ENCODE measurements at places on chromosomes 2 and 18.

GRCh38 chr2:182836451-182836850 lies 30.0 kb downstream of the FRZB start:
- DNase-seq, result no peak

DNA sequence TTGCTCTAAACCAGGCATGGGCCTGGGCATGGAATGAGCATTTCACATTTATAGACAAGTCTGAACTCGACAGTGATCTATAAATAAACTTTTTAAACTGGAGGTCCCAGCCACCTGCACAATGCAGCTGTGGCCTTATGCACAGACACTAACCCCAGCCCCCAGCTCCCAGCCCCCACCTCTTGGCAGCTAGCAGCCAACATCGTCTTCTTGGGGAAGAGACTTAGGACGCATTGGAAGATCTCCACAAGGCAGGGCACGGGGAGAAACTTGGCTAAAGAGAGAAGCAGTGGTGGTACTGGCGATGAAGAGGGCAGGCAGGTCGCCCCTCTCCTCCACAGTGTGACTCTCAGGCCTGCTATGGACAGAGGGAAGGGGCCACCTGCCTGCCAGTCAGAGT lies 213.2 kb downstream of the ANAPC1 start:
- DNase-seq, result no peak

DNA sequence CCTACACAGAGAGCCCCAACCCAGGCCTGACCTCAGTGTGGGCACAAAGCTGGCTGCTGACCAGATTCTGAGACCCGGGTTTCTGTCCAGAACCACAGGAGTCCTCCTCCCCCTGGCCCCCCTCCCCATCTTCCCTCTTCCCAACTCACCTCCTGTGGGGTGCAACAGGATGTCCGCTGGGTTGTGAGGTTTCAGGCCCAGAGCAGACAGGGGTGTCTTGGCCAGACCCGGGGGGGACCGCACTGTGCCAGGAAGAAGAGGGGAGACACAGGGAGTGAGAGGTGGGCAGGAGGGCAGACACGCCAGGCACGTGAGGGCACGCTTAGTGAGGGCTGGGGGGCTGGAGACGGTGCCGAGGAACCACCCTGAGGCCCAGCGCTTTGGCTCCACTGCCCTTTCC lies 171.5 kb downstream of the TNS1 start:
- no peak for DNase-seq

DNA sequence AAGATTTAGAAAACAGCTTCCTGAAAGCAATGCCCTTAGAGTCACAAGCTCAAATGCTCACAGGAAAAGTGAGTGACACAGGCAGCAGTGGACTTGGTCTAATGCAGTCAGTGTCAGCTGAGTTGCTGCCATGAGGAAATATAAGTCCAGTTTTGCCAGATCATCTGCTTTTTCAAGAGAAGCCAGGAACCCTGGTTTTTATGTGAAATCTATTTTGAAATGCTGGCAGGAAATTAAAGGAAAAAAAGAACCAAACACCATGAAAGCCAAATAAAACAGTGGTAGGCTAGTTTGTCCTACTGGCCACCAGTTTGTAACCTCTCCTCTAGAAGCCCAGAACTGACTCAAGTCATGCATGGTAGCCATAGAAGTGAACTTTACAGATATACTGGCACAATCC lies 109.2 kb downstream of the THADA start:
- no peak for DNase-seq

GRCh38 chr18:37778417-37779165 lies 213.0 kb upstream of the CELF4 start:
- DNase-seq, result no peak

- no peak for DNase-seq
Observed at GRCh38 chr2:60408811-60409530, 144.5 kb downstream of the BCL11A start.

DNA sequence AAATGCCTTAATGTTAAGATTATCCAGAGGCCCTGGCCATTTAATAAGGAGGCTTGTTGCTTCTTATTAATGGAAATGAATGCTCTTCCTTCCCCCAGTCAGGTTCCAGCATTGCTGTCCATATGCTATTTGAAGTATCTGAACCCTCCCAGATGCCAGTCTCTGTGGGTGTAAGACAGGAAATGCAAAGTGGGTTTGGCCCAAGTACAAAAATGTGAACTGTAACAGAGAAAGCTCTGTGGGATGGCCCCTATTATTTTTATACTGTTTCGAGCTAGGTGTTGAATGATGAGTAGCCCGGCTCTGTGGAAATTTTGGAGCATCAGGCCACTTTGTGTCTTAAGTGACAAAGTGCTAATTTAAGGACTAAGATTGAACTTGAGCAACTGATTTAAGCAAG lies 141.0 kb downstream of the UXS1 start:
- no peak for DNase-seq

DNA sequence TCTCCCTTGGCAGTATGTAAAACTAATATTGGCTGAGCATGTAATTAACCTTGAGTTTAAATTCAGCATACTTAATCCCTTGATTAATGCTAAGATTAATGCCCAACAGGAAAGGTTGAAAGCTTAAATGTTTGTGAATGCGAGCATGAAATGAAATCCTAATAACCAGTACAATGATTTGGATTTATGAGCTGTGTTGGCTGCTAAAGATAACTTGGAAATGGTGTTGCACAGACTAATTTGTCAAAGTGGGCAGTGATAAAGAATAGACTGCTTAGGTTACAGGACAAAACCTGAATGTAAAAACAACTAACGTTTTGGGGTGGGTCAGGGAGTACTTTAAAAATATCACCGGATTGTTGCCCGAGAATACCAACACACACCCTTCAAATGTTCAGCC lies 70.6 kb downstream of the MGAT5 start:
- no peak for DNase-seq

DNA sequence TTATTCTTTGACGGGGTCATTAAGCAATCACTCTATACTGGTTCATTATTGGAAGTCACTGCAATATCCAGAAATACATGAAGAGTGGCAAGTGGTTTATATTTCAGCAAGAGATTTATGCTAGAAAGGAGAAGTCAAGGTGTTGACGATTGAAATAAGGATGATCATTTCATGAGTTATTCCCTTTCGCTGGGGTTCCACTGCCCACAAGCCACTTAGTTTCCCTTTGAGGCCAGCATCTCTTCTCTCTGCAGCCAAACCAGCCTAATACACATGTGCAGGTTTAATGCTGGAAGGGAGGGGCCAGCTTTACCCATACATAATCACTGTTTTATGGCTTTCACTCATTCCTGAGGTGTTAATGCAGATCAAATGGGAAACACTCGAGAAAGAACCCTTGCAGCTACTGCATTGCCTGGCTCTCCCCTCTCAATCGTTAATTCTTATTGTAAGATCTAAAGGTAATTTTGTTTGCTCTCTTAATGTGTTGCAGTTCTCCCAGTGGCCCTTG lies 108.4 kb downstream of the MEIS1 start:
- DNase-seq, result no peak

GRCh38 chr2:240428245-240428644 lies 7.2 kb upstream of the GPC1 start:
- no peak for DNase-seq

DNA sequence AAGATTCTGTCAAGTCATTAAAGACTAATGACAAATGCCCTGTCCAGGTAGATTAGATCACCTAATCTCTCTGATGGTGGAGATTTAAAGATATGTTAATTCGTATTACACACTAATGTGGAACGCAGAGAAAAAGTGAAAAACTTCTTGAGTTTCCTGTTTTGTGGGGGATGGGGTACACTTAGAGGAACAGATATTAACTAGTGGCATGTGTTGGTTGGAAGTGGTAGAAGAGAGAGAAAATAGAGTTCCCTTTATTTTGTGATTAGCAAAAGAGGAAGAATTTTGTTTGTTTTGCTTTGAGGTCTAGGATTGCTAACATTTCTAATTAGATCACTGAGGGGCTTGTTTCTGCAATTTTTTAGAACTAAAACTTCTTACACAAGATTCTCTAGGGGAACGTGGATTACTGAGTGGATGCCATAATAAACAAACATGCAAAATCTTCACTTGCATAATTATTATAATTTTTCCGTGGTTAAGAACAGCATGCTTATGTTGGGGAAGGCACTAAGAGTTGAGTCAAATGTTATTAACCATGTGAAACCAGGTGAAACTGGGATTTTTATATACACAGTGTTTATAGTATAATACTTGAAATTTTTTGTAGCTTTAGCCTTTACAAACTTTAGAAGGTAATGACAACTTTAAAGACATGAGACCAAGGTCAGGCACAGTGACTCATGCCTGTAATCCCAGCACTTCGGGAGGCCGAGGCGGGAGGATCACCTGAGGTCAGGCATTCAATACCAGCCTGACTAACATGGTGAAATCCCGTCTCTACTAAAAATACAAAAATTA lies 97.4 kb upstream of the STK17B start:
- no peak for DNase-seq

DNA sequence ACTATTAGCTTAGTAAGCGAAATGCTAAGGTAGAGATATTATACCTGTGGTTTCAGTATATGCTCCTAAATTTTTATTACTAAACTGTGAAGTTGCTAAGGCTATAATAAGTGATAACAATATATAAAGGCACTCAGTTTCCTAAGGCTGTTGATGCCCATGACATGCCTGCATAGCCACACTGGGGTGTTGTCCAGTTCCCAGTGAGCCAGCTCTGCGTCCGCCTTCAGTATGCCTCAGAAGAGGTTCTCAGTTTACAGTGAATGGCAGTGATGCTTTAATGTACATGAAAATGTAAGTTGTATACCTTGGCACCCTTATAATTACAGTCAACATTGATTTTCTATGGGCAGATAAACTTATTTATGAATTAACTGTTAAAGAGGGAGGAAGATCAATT lies 7.2 kb downstream of the FHOD3 start:
- DNase-seq, result no peak

- DNase-seq, result no peak
Observed at GRCh38 chr2:128513961-128514283, 195.3 kb upstream of the HS6ST1 start.

GRCh38 chr2:195162918-195163317 lies 494.1 kb upstream of the SLC39A10 start:
- no peak for DNase-seq

DNA sequence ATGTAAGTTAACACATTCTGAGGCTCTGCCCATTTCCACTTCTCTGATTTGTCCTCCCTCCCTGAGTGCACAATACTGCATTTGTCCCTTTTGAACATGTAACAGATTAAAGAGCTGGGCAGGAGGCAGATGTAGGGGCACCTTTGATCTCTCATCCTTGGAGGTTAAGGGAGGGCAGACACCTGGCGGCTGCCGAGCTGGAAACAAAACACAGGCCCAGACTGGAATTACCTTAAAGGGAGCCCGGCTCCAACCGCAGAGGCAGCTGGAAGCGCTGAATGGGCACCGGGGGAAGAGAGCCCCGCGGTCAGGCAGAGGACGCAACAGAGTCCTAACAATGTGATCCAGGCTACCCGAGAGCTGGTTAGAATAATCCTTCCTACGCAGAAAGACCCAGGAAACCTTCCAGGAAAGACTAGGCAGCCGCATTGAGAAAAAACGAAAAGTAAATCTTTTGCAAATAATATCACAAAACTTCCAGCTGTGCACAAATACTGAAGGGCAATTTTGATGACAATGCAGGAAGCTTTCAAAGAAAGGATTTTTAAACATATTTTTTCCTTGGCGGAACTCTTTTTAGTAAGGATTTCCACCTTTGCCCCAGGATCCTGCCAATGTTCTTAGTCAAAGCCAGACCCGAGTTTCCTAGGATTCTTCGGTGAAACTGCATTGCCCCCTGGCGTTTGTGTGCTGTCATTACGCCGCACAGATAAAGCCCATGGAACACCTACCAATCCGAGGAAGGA lies 216.0 kb downstream of the TGIF1 start:
- peak; percentile 58 for DNase-seq

- DNase-seq, result no peak
Observed at GRCh38 chr2:110105608-110106467, 9.8 kb downstream of the MALL start.

- DNase-seq, result no peak
Observed at GRCh38 chr2:45532181-45532580, 78.9 kb downstream of the SRBD1 start.

GRCh38 chr2:176087330-176088047 lies 3.7 kb upstream of the EVX2 start:
- DNase-seq, result no peak

DNA sequence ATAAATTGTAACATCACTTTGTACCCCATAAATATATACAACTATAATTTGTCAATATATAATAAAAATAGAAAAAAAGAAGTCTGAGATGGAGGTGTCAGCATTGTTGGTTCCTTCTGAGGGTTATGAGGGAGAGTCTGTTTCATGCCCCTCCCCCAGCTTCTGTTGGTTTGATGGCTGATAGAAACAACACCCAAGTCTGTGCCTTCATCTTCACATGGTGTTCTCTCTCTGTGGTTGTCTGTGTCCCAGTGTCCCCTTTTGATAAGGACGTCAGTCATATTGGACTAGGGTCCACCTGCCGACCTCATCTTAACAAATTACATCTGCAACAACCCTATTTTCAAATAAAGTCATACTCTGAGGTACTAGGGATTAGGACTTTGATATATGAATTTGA lies 20.3 kb upstream of the EHBP1 start:
- DNase-seq, result no peak

DNA sequence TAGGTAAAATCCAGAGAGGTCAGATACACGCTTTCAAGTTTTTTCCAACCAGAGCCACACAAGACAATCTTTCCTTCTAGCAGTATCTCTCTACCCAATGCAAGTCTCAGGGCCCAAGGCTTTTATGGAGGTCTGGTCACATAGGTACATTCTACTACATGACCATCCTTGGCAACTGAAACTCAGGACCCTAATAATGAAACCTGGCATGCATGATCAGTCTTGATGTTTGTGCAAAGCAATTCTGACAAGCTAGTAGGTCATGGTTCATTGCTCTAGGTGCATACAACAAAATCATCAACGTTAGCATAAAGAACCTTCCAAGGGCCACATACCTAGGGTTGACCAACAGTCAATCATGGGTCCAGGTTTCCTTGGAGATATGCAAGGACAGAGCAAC lies 33.2 kb upstream of the CCDC88A start:
- no peak for DNase-seq

DNA sequence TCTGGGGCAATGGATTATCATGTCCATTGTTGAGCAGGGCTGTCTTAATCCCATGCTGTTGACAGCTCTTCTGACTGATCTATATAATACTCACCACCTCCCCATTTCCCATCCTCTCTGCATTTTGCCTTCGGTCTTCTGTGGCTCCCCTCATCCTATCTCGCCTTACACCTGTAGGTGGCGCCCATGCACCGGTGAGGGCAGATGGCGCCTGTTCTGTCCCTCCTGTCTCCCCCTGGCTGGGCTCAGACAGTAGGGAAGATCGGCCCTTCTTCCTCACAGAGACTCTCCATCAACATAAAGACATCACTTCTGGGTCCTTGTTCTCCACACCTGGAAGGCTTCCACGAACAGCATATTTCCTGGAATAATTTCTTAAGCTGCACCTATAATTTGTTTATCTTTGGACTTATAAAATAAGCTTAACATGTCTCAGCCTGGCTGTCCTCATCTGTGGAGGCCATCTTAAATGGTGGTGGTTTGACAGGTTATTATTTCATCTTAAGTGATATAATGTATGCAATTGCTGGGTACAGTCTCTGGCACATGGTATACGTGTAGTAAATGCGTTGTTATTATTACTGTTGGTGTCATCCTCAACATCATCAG lies 10.9 kb upstream of the CDH20 start:
- no peak for DNase-seq
